Activated T-helper 1 cell treated with anti-CD3 and anti-CD28 coated beads, Interleukin-2, amount 50 U/mL, for 16 hours (primary cell): ENCODE measurements at places on chromosomes 1 and 21.

DNA sequence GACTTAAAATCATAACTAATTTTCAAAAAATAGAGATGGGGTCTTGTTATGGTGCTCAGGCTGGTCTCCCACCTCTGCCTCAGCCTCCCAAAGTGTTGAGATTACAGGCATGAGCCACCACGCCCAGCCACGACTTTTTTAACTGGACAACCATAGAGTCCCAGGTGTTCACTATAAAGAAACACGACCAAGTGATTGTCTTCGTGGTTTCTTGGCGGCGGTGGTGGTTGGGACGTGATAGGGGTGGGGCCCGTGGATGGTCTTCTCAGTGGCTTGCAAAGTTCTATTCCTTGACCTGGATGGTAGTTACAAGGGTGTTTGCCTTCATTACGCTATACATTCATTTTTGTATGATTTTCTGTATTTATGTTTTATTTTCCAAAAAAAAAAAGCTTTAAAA is 34.6 kb upstream of the COX20 start:
- no peak for DNase-seq

DNA sequence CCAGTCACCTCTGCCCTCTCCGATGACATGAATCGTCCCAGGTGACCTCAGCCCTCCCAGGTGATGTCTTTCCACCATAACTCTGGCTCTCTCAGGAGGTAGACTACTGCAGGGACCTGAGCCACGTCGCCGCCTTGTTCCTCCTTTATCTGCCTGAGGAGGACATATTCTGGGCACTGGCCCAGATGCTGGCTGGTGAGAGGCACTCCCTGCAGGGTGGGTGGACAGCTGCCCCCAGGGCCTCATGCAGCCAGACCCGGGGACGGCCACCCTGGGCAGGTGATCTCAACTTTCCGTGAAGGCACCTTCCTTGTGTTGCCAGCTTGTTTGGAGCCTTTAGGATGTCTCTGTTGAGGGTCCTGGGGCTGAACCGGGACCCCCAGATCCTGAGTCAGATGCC is 13.9 kb upstream of the ZBTB17 start:
- DNase-seq = no peak

GRCh38 chr21:40678681-40679284 is 168.2 kb downstream of the DSCAM start:
- no peak for DNase-seq

- DNase-seq = no peak
Observed at GRCh38 chr1:95504321-95504720, 270.3 kb downstream of the RWDD3 start.

GRCh38 chr1:186829686-186830587 is 1.2 kb downstream of the PLA2G4A start:
- DNase-seq = no peak

- DNase-seq = no peak
Observed at GRCh38 chr1:225811622-225812487, 1.9 kb downstream of the EPHX1 start.
